ENCODE measurements at places on chromosomes 16 and 17. TPM values are rescaled to one million over a fixed set of nuclear protein-coding genes. Genes with fewer than 3 reads are reported as not detected.

Gene ABCC6
- total RNA-seq, result 0.36 TPM

Gene IL34
- 21.9 TPM for total RNA-seq

Gene MAP2K6
- 6.4 TPM for total RNA-seq

Gene ABI3
- total RNA-seq, result 12.3 TPM

Gene CDK5R1
- total RNA-seq, result 0.90 TPM

Gene SHISA9
- total RNA-seq, result 0.39 TPM

Gene CES1
- 37.3 TPM for total RNA-seq

Gene SEZ6L2
- 0.71 TPM for total RNA-seq

Gene ARL17A
- 12.8 TPM for total RNA-seq

Gene C16orf74
- not detected for total RNA-seq

Gene NTN1
- 56.5 TPM for total RNA-seq

Gene NPIPB6
- total RNA-seq, result 2.3 TPM

Gene SPEM1
- not detected for total RNA-seq

Gene RAC3
- 0.57 TPM for total RNA-seq

Gene SLC6A2
- not detected for total RNA-seq

Gene FBXO39
- total RNA-seq, result 0.26 TPM

Gene PRR14
- 50.5 TPM for total RNA-seq

Gene TOX3
- not detected for total RNA-seq

Gene C16orf54
- 2.6 TPM for total RNA-seq

Gene SMIM36
- not detected for total RNA-seq

Gene GUCY2D
- not detected for total RNA-seq

Gene PER1
- 100 TPM for total RNA-seq

Gene CHST6
- 2.4 TPM for total RNA-seq

Gene RGS11
- total RNA-seq, result 35.2 TPM

Data from aorta (tissue), 5 donors.